ENCODE measurements at places on chromosomes 1 and 21.

GRCh38 chr1:5551274-5551975, 440.8 kb downstream of the NPHP4 start:
- DNase-seq, result no peak

- no peak for DNase-seq
These were observed 163.7 kb downstream of the HS2ST1 start for GRCh38 chr1:87077959-87078639.

DNA sequence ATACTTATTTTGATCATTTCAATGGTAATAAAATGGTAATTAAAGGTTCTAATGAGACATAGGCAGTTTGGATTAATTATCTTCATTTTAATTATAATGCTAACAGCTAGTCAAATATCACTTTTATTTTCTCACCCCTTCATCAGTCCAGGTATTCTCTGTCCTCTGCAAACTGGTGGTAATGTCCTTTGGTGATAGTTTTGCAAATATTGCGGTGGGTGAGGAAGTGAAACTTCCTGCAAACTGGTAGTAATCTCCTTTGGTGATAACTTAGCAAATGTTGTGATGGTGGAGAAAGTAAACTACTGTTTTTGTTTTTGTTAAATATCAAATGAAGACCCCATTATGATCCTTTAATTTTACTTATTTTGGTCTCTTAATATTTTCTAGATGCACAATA, 209.0 kb downstream of the AMY1C start:
- no peak for DNase-seq

DNA sequence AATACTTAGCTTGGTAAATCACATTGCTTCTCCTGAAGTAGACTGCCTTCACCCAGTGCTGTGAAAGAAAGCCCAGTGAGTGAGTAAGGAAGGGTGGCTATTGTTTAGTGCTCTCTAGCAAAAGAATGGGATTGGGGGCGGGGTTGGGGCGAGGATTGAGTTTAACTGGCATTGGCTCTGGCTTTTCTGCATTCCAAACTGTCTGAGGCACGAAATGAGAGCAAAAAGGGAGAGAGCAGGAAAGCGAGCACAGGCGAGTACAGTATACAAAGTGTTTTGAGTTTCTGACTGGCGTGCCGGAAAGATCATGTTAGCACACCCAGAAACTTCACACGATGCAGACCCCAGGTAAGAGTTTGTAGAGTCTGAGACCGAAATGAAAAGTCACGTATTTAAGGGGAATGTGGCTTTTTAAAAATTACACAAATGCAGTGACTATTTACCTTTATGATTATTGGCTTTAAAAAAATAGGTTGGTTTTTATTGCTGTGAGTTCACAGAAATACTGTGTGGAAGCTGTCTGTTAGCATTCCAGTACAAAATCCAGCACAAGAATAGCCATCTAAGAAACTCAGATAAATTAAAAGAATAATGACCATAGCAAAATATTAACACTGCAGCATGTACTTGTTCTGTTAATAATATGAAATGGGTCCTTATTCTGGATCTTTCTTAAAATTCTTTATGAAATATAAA, 155.4 kb downstream of the CLEC20A start:
- DNase-seq, result no peak

GRCh38 chr1:39592069-39592468, 15.5 kb upstream of the PABPC4 start:
- no peak for DNase-seq

DNA sequence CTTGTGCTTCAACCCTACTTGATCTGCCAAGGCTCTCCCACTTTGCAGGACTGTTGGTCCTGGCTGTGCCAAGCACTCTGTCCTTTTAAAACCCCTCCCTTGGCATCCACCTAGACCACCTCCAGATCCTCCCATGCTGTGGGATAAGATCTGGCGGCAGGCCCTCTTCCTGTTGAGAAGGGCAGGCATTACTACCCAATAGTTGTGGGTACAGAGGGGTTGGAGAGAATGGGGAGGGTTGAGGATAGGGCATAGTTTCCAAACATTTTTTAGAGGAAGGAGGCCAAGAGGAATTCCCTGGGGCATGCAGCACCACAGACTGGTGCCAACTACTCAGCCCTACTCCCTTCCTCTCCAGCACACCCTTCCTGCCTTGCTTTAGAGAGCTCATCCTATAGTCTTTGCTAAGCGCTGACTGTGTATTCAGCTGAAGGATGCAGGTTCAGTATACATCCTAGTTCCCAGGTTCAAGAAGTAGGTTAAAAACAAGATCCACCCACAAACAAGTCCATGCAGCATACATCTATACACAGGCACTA, 70.7 kb downstream of the TRABD2B start:
- DNase-seq, result no peak

DNA sequence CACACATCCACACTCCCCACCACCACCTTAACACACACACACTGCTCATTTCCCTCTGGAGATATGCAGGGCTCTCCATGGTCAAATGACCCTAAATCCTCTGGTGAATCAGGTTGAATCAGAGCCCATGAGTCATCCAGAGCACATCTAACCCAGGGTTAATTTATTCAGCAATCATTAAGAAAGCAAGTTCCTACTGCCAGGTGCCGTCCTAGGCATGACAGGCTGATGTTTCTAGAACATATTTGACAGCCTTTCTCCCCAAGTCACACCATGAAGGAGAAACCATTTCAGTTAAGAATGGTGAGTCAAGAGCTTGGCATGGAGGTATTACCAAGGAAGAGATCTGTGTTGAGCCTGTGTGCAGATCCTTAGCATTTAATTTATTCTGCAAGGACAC, 194.3 kb upstream of the CAMK1G start:
- no peak for DNase-seq

DNA sequence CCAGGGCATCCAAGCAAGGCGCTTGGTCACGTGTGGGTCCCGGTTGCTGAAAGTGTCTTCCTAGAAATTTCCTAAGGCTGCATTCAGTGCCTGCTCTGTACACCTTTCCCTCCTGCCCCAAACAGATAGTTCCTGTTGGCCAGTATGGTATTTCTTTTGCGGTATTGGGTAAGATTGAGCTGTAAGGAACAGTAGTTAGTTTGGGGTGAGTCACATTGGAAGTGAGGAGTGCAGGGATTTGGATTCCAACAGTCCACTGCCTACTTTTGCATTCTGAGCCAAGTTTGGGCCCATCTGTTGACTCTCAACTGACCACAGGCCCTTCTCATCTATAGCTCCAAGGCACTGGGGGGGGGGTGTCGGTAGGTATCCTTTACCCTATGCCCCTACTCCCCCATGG, 83.4 kb downstream of the MAP3K21 start:
- no peak for DNase-seq

Data from stimulated activated CD4-positive, alpha-beta T cell treated with anti-CD3 and anti-CD28 coated beads, Interleukin-15, amount 100 ng/mL, for 1 hour (primary cell).